ENCODE measurements at places on chromosomes 11 and 22.

DNA sequence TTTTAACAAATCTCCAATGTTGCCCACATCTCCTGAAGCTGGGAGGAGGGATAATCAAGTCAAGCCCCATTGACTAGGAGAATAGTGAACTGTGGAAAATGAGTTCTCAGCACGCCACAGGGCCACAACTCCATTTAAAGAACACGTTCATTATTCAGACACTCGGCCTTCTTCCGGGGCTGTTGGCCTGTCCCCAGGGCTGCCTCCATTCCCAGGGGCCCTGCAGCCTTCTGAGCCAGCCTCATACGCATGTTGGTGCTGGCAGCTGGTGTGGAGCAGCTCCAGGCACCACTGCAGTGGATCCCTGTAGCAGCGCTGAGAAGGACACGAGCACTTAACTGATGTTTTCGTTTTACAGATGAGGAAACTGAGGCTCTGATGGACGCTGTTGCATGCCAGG, 87.5 kb upstream of the RCN1 start:
- H3K27me3 ChIP-seq: no peaks in the 10 kb centered on the region
- no peak overlapping the region for H3K4me3 ChIP-seq
- no peak overlapping the region for H3K27ac ChIP-seq
- DNase-seq: no peak
- H3K36me3 ChIP-seq: no peaks in the 10 kb centered on the region

DNA sequence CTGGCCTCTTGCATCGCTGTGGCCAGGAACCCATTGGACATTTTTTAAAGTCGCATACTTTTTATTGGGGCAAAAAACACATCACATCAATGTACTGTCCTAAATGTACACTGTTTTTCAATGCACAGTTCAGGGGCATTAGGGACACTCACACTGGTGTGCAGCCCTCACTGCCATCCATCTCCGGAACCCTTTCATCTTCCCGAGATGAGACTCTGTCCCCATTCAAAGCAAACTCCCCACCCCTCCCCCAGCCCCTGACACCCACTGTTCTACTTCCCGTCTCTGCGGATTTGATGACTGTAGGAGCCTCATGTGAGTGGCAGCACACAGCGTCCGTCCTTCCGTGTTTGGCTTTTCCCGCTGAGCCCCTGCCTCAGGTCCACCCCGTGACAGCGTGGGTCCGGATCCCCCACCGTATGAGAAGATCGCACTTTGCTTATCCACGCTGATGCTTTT, 41.8 kb upstream of the TH start:
- no peak for DNase-seq
- H3K4me1 ChIP-seq: no peaks in the 10 kb centered on the region
- H3K27me3 ChIP-seq: no peaks in the 10 kb centered on the region

DNA sequence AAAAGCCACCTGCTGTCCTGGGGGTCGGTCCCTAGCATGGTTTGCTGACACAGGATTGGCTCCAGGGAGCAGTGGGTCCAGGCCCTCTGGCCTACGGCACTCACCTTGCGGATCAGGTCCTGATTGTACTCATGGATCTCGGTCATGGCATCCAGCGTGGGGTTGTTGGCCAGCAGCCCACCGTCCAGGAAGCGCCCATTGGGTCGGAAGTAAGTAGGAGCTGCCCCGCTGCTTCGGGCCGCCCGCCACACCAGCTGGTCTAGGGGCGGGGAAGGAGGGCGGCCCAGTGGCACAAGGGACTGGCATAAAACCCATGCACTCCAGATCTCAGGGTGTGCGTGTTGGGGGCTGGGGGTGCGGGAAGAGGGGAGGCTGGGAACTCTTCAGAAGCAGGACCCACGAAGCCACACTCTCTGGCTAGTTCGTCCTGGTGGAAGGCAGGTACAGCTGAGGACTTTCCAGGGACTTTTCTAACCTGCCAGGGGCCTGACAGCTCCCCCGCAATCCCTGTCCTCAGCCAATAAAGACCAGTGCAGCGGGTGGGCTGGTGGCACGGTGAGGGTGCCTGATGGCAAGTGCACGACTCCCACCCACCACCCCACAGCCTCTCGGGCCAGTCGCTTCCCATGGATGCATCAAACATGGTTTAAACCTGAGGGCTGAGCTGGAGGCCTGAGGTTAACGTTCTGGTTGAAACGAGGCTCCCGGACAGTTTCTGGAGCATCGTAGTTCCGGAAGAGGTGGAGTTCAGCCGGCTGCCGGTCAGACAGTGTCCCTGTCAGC, 5.1 kb upstream of the BAIAP2L2 start:
- no peak overlapping the region for H3K27ac ChIP-seq
- DNase-seq: no peak
- H3K27me3 ChIP-seq: no peaks in the 10 kb centered on the region
- peaks cover 9% of the 10 kb centered on the region for H3K36me3 ChIP-seq
- no peaks in the 10 kb centered on the region for H3K4me1 ChIP-seq

DNA sequence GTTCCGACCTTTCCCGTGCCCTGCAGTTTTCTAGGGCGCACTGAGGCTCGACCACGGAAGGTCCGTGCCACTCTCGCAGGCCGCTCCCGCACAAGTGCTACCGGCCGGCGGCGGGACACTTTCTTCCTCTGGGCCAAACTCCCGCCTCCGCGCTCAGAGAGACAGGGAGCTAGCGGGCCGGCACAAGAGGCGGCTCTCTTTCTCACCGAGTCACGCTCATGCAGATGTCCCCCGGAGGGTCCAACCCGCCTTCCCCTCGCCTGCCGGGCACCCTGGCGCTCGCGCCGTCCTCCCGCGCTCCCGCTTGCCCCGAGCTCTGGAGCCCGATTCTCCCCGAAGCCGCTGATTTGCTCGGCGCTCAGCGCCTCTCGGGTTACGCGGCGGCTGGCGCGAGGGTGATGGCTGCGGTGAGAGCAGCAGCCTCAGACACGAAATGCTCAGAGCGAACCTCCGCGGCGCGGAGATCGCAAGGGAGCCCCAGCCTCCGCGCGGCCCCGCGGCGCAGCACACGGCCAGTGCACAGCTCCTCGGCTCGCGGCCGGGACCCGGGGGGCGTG, 1.0 kb downstream of the LMO1 start:
- H3K4me1 ChIP-seq: peaks cover 14% of the 10 kb centered on the region
- H3K36me3 ChIP-seq: no peaks in the 10 kb centered on the region
- peak; percentile 69 for DNase-seq
- H3K27ac ChIP-seq: no peak overlapping the region
- H3K4me3 ChIP-seq: peak overlapping the region; percentile 51

DNA sequence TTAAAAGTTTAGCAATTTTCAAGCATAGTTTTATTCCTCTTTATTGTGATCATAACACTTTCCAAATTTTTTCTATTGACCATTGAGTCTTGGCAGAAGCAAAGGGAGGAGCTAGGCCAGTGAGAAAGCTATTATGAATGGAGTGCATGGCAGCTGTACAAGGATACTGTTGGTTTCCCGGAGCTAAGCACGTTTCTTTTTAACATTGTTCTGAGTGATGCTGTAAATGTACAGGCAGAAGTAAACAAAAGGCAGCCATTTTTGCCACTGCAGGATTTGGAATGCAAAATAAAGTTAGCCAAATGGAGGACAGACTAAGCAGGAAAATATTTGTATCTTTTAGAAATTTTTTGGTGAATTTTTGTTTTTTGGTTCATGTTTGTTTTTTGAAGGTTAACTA, 16.2 kb downstream of the CBL start:
- H3K4me1 ChIP-seq: no peaks in the 10 kb centered on the region
- no peak overlapping the region for H3K4me3 ChIP-seq
- H3K27ac ChIP-seq: peak overlapping the region; percentile 33
- peaks cover 1% of the 10 kb centered on the region for H3K36me3 ChIP-seq
- DNase-seq: no peak

- H3K4me1 ChIP-seq: peaks cover 31% of the 10 kb centered on the region
- no peaks in the 10 kb centered on the region for H3K27me3 ChIP-seq
- H3K36me3 ChIP-seq: no peaks in the 10 kb centered on the region
- no peak for DNase-seq
Observed at GRCh38 chr22:35361001-35361558, 19.8 kb upstream of the HMOX1 start.

- H3K27me3 ChIP-seq: peaks cover 2% of the 10 kb centered on the region
- H3K4me3 ChIP-seq: no peak overlapping the region
- no peak for DNase-seq
Observed at GRCh38 chr11:130526846-130527245, 78.4 kb downstream of the ADAMTS15 start.

Measured in B cell (primary cell).